ENCODE measurements at places on chromosomes 7 and 10. TPM values are rescaled to one million over a fixed set of nuclear protein-coding genes. Genes with fewer than 3 reads are reported as not detected.

The CYP3A4 gene
- total RNA-seq, result not detected

The GIMAP7 gene
- total RNA-seq, result 14.6 TPM

The OPN1SW gene
- not detected for total RNA-seq

The SPDYE9 gene
- not detected for total RNA-seq

The FHIP2A gene
- 36.7 TPM for total RNA-seq

The PTCD1 gene
- 6.4 TPM for total RNA-seq

The GPER1 gene
- 10.7 TPM for total RNA-seq

The PITRM1 gene
- 52.4 TPM for total RNA-seq

The EBLN1 gene
- not detected for total RNA-seq

The MRC1 gene
- total RNA-seq, result 18.8 TPM

The GARIN1A gene
- 2.5 TPM for total RNA-seq

The NANOS1 gene
- total RNA-seq, result 3.9 TPM

The ZNF117 gene
- 7.3 TPM for total RNA-seq

The ZEB1 gene
- 254 TPM for total RNA-seq

The WAPL gene
- total RNA-seq, result 33.8 TPM

The LAMB4 gene
- total RNA-seq, result not detected

The KLHDC10 gene
- 16.3 TPM for total RNA-seq

The SYCE1 gene
- total RNA-seq, result not detected

The RBM20 gene
- 4.9 TPM for total RNA-seq

The CAMK2B gene
- 0.83 TPM for total RNA-seq

The VSTM2A gene
- total RNA-seq, result 1.4 TPM

The PRLHR gene
- not detected for total RNA-seq

The MYO3A gene
- total RNA-seq, result 0.71 TPM

The SFTPA1 gene
- not detected for total RNA-seq

The CPN1 gene
- not detected for total RNA-seq

The TYSND1 gene
- total RNA-seq, result 8.3 TPM

The ABCB1 gene
- total RNA-seq, result 5.7 TPM

The CALCR gene
- not detected for total RNA-seq

The GIMAP4 gene
- 24.1 TPM for total RNA-seq

The IL2RA gene
- total RNA-seq, result not detected

The C10orf67 gene
- total RNA-seq, result not detected

The FANK1 gene
- total RNA-seq, result 1.5 TPM

The COL13A1 gene
- 2.9 TPM for total RNA-seq

The GSTO1 gene
- total RNA-seq, result 178 TPM

Measured in sigmoid colon (tissue), 7 donors.